ENCODE measurements at places on chromosomes 4 and X.
A peak's percentile ranks its signal among the peaks of the same experiment; 100 is the strongest.

- DNase-seq, result no peak
Observed at GRCh38 chr4:2347190-2347589, 71.3 kb downstream of the ZFYVE28 start.

- DNase-seq, result no peak
Observed at GRCh38 chr4:167196344-167197012, 37.8 kb downstream of the SPOCK3 start.

GRCh38 chr4:175514174-175514573 lies 297.9 kb downstream of the GPM6A start:
- DNase-seq, result no peak

GRCh38 chr4:152777488-152777887 lies 2.0 kb downstream of the TIGD4 start:
- no peak for DNase-seq

- peak; percentile 58 for DNase-seq
Observed at GRCh38 chrX:54808109-54808604, 612 bp downstream of the MAGED2 start.
